Stimulated activated CD4-positive, alpha-beta T cell treated with anti-CD3 and anti-CD28 coated beads, Interleukin-12 subunit alpha, Interleukin-12 subunit beta, amount 100 ng/mL, for 48 hours (primary cell): ENCODE measurements at places on chromosomes 2 and 18.

- no peak for DNase-seq
Observed at GRCh38 chr2:28901841-28902240, 7.4 kb downstream of the WDR43 start.

DNA sequence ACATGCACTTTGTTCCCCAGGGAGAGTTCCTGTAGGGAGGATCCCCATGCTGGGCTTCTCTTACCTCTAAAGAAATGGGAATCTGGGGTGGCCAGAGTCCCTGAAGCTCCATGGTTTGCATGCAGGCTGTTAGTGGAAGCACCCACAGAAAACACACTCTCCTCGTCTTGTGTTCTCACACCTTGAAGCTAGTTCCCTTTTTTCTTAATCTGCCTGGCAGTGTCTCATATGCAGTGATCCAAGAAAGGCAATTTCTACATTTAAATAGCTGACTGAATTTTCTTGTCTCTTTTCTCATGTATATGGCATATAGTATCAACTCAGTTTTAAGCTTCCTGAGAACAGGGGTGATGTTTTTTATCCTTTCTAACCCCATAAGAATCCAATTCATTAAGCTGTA, 65.0 kb downstream of the LINC00305 start:
- no peak for DNase-seq

GRCh38 chr2:94872676-94873361, 1.6 kb downstream of the TEKT4 start:
- DNase-seq: no peak

DNA sequence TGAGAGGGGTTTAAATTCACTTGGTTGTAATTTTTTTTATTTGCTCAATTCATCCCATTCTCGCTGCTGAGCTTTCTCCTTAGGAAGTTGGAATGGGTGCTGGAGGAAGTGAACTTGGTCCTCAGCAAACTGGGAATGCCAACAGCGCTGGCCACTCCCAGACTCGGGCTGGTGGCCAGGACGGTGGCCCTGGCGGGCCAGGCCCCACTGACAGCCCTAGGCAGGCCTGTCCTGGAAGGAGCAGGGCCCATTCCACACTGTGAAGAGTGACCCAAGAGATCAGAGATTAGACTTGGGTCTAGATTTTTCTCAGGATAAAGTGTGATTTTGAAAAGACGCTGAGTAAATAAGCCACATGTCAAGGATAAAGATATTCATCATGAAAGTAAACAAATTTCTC, 132.7 kb downstream of the HDAC4 start:
- DNase-seq: no peak

DNA sequence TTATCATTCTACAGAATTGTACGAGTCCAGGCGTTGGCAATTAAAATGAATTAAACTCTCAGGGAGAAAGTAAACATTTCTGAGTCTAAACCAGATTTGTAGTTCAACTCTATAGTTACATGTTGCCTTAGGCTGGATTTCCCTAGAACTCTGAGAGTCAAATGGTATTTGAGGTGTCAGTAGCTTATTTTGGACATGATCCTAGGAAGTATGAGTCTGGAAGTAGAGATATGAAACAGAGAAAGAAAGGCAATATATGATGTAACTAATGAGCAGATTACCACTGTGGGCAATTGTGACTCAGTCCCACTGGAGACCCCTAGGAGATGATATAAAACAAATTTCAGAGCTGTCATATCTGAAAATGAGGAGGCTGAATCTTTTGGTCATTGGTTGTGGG, 199.1 kb upstream of the UBE2E3 start:
- no peak for DNase-seq

DNA sequence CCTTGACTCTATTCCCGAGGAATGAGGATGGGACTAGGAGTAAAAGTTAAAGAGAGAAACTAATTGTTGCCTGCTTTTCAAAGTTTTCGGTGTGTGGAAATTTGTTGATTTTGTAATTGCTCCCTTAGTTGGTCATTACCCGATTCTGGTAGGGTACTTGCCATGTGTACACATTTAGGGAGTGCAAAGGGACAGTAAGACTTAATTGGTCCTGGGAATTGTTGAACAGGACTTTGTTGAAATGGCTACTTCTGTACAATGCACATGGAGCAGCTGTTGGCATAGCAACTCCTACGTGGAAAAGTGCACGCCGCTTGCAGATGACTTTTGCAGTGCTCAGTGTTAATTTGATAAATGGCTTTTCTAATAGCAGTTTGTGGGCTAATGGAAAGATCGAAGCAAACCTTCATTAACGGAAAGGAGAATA, 22.9 kb downstream of the EPAS1 start:
- DNase-seq: no peak

GRCh38 chr2:174635776-174636404, 38.3 kb upstream of the WIPF1 start:
- no peak for DNase-seq

DNA sequence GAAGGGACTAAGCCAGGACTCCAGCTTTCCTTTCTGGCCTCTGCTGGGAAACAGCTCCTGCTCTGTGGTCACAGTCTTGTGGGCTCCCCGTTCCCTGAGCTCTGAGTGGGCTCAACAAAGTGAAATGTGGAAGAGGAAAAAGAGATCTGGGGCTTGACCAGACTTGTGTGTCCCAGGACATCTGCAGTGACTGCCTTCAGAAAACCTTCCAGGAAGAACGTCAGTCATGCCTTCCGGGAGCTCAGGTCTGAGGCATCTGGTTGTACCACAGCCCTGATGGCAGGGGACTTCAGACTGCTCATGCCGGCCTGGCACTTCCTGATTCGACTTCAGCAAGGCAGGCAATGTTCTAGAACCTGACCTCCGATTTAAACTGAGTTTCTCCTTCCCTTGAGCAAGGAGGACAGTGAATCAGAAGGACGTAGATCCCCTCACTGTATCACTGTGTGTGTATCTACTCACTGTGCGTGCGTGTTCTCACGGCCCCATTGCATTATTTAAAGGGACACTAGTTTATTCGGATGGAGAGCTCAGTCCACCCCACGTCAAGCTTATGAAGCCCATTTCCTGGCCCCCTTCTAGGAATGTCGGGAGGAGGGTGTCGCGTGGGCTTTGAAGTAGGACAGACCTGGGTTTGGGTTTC, 548 bp upstream of the FBLN7 start:
- no peak for DNase-seq

DNA sequence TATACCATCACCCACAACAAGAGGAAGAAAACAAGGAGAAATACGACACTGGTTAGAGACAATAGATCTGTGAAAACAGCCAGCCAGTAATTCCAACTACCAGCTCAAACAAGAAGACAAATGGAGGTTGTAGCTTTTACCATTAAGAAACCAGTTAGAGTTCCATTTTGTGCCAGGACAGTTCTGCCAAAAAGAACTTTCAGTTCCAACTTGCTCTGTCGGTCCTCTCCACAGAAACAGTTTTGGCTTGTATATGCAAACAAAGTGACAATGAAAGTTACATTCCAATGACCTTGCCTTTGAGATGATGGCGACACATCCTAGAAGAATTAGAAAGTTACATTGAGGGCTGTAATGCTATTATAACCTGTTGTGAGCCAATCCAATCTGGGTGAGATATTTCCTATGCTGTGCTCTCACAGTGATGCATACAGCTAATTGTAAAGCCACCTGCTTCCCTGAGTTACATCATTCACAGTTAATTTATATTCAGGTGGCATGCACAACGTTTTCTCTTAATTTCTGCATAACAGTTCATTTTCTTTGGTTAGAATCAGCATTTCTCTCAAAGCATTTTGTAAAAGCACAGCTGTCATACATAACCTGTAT, 1378.4 kb upstream of the PIK3C3 start:
- DNase-seq: no peak

GRCh38 chr2:41922177-41922576, 125.6 kb upstream of the PKDCC start:
- no peak for DNase-seq

- DNase-seq: no peak
Observed at GRCh38 chr2:163135256-163135655, 296.7 kb upstream of the KCNH7 start.

- DNase-seq: no peak
Observed at GRCh38 chr2:9347411-9347881, 75.9 kb downstream of the ITGB1BP1 start.

GRCh38 chr2:72141032-72141645, 6.5 kb downstream of the CYP26B1 start:
- DNase-seq: no peak

DNA sequence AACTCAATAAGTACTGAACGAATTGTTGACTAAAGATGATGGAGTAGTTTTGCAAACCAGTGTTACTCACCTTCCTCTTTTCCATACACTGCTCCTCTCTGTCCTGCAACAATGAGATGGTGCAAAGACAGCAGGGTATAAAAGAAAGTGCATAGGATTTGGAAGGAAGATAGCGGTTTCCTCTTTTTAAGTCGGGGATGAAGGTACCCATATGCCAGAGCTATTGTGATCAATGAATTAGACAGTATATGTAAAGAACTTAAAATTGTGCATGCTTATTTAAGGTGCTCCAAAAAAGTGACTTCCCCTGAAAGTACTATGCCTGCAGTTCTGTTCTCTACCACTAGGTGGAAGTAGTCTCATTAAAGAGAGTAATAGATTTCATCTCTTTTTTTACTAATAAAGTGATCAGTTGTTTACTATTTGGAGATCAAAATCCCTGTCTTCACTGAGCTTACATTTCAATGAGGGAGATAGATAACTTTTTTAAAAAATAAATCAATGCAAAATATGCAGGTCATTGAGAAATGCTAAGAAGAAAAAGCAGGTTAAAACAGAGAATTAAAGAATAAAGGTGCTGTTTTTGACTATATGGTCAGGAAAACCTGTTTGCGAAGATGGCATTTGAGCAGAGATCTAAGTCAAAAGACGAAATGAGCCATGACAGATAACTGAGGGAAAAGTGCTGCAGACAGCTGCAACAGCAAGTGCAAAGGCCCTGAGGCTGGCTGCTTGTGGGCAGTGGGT, 339.7 kb upstream of the SLC14A2 start:
- DNase-seq: peak; percentile 45

GRCh38 chr18:42950732-42951131, 164.8 kb downstream of the RIT2 start:
- no peak for DNase-seq

DNA sequence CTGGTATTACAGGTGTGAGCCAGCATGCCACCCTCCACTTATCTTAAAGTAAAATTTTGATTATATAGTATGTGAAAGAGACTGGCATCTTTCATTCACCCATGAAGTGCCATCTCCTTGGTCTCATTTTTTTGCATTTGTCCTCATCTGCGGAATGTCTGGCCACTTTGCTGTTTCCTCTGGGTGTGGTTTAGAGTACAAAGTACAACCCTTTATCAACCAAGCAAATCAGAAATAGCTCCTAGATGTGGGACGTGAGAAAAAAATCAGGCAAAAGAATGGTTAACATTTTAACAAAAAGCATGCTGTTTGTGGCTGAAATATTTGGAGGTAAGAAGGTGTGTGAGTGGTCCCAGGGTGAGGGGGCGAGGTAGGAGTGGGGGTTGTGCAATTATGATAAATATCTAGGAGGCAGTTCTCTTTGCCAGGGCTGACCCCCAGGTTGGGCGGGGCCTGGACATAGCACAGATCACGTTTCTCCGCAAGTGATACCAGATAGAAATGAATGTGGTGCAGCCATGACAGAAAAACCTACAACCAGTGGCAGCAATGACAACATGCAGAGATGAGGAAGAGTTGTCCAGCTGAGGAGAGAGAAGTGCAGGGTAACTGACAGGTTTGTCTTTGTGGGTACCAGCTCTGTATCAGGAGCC, 115.8 kb upstream of the SERTAD2 start:
- DNase-seq: no peak

GRCh38 chr18:58128381-58129374, 84.7 kb downstream of the NEDD4L start:
- DNase-seq: no peak

- DNase-seq: no peak
Observed at GRCh38 chr18:48845174-48845573, 105.6 kb downstream of the SMAD7 start.

DNA sequence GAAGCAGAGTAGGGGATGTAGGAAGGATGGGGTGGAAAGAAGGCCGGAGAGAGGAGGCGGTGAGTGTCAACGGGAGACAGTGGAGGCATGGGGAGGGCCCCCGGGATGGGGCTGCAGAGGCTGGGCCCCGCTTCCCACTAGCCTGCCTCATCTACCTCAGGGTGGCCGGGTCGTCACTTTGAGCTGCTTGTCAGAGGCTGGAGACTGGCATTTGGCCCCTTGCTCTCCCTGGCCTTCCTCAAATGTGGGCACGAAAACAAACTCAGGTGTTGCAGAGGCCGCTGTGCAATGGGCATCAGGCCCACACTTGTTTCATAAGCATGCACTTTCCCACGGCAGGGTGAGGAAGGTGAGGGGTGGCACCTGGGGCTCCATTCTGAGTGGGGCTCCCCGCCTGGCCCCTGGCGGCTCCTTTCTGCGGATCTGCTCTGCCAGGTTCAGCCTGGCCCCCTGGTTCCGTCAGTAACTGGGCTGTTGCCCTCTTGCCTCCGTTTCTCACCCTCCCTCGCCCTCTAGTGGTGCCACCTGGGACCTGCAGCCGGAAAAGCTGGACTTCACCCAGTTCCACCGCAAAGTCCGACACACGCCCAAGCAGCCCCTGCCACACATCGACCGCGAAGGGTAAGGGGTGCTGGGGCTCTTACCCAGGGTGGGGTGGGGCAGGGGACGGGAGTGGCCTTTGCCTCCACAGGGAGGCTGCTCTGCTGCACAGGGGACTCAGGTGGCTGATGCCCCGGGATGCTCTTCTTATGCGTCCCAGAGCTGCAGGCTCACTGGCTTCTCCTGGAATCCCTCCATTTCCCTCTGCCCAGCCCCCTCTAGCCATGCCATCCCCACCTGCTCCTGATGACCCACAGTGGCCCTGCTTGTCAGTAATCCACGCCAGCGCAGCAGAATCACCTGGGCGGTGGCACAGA, 125.4 kb downstream of the CTIF start:
- DNase-seq: peak; percentile 18

- no peak for DNase-seq
Observed at GRCh38 chr18:34701911-34702310, 8.2 kb upstream of the DTNA start.

- no peak for DNase-seq
Observed at GRCh38 chr18:52766002-52766545, 426.1 kb downstream of the DCC start.

DNA sequence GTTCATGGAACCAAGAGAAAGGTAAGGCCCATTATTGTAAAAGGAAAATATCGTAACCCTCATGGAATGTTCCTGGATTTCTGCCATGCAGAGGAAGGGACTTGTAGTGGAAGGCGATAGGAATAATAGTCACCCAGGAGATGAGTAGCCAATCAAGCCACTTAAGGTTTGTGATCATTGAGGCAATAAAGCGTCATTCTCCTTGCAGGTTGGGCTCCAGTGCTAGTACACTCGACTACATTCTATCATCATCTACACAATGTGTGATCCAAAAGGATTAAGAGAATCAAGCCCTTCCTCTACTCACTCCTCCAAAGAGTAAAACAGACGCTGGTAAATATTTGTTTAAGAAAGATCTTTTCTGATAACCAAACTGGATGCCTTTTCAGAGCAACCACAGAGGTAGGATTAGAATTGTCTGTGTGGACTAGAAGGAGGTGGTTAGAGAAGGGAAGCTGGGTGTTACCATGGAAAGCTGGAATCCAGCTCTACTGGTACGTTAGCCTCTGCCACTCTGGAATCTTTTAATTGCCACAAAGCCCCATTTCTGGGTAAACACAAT, 245.7 kb downstream of the IKZF2 start:
- no peak for DNase-seq
